Stimulated activated CD8-positive, alpha-beta memory T cell treated with anti-CD3 and anti-CD28 coated beads, Interleukin-4, amount 100 ng/mL, for 48 hours (primary cell): ENCODE measurements at places on chromosomes 12 and 14.
A peak's percentile ranks its signal among the peaks of the same experiment; 100 is the strongest.

- DNase-seq, result peak; percentile 91
These were observed 6.3 kb downstream of the TNFRSF1A start for GRCh38 chr12:6335451-6336078.

GRCh38 chr12:82833481-82833880 is 146.8 kb downstream of the TMTC2 start:
- no peak for DNase-seq

DNA sequence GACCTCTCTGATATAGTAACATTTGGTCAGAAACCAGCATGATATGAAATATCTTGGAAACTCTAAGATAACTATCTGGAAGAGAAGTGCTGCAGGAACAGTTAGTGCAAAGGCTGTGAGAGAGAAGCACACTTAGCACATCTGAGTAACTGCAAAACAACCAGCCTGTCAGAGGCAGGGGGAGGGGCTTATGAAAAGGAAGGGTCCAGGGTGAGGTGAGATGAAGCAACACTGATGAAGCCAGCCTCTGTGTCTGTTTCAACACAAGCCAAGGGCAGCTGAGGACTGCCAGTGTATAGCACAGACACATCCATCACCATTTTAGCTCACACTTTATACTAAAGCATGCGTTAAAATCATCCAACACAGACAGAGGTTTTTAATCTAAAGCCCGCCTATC is 37.4 kb upstream of the OVCH1 start:
- no peak for DNase-seq

DNA sequence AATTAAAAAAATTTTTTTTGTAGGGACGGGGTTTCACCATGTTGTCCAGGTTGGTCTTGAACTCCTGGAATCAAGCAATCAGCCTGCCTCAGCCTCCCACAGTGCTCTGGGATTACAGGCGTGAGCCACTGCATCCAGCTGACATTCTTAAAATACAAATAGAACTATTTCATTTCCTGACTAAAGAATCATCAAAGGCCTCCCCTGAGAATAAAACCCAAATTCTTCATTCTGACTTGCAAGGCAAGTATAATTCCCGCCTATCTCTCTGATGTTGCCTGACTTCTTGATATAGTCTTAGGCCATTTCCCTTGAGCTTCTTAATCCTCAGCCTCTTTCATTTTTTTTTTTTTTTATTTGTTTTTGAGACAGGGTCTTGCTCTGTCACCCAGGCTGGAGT is 4.4 kb upstream of the BICD1 start:
- DNase-seq, result no peak

DNA sequence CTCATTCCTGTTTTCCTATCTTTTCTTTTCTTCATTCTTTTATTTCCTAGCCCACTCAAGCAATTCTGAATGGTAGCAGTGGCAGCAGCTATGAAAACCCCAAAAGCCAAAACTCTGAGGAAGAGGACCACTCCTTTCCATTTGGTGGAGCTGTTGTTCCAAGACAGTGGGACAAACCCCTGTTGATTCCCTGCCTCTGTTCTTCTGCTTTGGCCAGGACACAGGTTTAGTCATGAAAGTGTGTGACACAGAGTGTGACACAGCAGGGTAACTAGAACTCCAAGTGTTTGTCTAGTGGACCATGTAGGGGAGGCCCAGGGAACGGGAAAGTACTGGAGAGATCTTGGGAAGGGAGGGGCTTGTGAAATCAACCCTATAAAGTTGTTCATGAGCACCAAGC is 71.1 kb downstream of the PTCSC3 start:
- DNase-seq, result no peak

DNA sequence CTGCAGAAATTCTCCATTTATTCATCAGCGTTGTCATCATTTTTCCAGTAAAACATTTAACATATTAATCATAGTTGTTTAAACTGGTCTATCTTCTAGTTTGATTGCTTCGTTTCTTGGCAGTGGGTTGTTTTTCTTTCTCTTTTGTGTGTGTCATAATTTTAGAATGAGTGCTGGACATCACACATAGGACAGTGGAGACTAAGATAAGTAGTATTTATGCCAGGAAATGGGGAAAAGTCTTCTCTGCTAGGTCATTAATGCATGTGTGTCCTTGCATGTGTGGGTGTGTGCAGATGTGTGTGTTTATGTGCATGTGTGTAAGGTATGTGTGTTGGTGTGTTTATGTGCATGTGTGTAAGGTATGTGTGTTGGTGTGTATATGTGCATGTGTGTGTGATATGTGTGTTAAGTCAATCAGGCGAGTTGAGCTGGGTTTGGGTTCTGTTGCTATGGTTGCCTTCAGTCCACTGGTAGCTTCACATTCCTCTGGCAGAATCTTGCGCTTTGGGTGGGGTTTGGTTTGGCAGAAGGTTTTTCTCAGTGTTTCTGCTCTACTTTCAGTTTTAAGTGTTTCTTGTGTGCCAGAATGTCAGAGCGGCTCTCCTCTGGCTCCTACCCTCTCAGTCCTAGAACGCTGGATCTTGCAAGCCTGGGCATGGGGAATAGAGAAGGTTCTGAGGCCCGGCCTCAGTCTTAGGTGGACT is 7.8 kb upstream of the ADGRD1 start:
- DNase-seq, result no peak

- no peak for DNase-seq
These were observed 314.3 kb upstream of the OR4E1 start for GRCh38 chr14:21987937-21988336.

- no peak for DNase-seq
These were observed 708 bp upstream of the TCTN1 start for GRCh38 chr12:110613071-110613770.
